ENCODE measurements at places on chromosomes 4 and X.

DNA sequence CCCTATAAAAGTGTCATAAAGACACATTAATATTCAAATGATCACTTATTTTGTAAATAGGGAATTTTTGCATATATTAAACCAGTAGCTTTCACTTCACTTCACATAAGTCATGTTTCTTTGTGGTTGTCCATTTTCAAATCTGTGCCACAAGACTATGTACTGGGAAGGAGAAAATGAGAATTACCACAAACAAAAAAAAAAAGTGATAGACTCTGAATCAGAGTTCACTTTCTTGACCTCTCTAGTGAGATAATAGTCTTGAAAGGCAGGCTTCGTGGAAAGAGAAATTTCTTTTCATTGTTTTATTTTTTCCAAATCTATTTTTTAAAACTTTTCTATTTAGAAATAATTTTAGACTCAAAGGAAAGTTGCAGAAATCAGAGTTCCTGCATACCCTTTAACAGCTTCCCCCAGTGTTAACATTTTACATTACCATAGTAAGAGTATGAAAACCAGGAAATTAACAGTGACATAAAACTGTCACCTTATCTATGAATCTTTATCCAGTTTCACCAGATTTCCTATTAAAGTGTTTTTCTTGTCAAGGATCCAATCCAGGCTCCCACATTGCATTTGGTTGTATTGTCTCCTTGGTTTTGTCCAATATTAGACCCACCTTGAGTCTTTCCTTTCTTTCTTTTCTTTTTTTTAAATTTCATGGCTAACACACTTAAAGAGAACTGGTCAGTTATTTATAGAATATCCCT is 215.4 kb upstream of the PGRMC2 start:
- DNase-seq = no peak

- no peak for DNase-seq
Observed at GRCh38 chrX:110588164-110588563, 207.5 kb downstream of the CHRDL1 start.

- no peak for DNase-seq
Observed at GRCh38 chrX:115972717-115973116, 197.8 kb upstream of the AGTR2 start.

DNA sequence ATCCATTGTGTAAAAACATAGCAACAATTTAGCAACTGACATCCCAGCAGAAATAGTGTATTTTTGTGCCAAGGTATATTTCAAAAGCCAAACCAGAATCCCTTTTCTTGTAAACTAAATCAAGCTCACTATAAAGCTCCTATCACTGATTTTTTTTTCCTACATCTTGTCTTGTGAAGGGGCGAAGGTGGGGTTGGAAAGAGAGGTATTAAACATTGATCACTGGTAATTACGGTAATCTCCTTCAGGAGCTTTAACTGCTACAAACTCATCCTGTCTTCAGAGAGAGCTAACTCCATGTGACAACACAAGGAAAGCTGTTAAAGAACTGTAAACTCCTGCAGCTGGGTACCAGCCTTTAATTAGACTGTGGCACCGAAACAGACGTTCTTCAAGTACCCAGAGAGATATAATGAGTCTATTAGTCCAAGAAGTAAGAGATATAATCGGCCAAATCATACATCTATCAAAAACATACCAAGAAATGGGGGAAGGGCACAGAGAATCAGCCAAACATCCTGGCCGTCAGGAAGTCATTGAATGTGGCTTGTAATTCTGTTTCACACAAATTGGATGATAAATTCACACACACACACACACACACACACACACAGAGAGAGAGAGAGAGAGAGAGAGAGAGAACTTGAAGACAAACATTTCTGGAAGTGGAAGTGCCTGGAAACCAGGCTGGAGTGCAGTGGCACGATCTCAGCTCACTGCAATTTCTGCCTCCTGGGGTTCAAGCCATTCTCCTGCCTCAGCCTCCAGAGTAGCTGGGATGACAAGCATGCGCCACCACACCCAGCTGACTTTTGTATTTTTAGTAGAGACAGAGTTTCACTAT is 111.9 kb upstream of the PPARGC1A start:
- no peak for DNase-seq

GRCh38 chr4:176156656-176157055 is 38.7 kb downstream of the SPATA4 start:
- DNase-seq = no peak

DNA sequence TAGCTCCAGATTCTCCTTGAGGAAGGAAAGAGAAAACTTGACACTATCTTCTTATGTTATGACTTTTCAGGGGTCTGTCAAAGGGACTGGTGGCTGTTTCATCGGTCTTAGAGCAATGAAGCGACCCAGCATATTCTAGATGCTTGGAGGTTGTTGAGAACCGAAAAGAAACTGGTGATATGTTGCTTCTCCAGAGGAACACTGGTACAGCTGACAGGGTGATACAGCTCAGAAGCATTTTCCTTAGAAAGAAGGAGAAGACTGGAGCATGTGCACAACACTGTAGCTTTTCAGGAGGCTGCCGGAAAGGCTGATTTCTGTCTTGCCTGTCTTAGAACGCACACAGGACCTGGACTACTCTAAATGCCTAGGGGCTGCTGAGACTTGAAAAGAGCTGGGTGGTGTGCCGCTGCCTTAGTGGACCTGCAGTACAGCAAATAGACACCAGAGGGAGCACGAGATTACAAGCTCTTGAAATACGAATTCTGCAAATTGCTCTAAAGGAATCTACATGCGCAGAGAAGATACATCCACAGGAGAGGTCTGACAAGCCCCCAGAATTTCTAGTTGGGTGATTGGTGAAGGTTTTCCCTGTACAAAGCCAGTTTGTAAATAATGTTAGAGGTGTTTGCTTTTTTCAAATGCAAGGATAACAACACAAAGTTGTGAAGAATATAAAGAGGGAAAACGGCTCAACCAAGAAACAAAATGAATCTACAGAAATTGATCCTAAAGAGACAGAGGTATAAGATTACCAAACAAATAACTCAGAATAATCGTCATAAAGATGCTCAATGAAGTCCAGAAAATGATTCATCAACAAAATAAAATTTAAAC is 223.1 kb upstream of the DMD start:
- DNase-seq = no peak

- DNase-seq = no peak
Observed at GRCh38 chr4:2948895-2949781, 14.1 kb downstream of the NOP14 start.

DNA sequence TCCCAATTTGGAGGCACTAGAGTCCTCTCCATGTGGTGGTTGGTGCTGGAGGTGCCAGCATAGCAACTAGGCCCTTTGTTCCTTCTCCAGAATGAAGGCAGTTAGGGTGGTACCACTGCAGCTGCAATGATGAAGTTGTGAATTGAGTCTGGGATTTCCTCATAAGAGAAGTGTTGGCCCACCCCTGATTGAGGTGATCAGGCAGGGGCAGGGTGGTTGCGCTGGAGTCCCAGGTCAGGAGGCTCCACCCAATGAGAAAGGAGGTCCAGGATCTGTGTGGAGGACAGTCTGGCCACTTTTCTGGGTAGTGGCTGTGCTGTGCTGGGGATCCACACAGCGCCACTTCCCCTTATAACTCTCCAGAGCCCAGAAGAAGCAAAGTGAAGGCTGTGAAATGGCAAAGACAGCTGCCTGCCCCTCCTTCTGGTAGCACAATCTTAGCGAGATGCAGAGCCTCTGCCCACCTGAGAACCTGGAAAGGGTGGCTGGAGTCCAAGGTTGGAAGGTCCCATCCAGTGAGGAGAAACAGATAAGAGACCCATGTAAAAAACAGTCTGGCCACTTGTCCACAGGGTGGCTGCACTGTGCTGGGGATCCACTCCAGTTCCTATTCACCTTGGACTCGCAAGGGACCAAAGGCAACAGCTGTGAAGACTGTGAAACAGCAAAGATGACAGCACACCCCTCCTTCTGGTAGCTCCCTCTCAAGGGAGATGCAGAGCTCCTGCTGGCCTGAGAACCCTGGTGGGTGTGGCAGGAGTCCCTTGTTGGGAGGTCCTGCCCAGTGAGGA is 124.6 kb downstream of the RRAGB start:
- no peak for DNase-seq

DNA sequence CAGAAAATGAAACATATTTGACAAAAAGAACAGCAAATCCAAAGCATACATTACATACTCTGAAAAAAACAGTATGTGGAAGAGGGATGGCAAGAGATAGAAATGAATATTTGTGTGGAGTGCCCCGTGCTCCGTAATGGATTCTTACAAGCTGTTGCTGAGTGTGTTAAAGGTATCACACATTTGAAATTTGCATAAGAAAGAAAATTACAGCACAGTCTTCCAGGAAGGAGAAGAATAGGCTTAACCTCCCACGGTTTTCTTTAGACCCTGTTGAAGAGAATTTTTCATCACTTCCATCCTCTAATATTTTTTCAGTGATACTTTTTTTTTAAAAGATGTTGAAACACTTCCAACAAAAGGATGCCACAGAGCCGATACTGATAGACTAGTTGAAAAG is 1489.4 kb downstream of the RAPGEF2 start:
- no peak for DNase-seq

DNA sequence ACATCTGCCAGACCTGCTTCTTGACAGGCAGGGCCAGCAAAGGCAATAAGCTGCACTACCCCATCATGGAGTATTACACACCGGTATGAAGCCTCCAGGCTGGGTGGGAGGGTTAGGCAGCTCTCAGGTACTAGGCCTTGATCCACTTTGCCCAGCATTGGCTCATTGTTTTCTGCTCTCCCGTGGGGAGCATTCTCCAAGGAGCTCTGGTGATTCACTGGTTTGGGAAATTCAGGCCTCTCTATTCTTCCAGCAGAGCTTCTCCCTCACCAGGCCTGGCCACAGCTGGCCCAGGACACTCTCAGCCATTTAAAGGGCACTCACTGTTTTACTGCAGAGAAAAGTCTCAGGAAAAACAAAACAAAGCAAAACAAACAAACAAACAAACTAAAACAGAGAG is 33.0 kb downstream of the DRP2 start:
- DNase-seq = no peak

- DNase-seq = no peak
Observed at GRCh38 chr4:188701952-188702351, 562.7 kb downstream of the TRIML1 start.

- no peak for DNase-seq
Observed at GRCh38 chr4:188934320-188934962, 795.2 kb downstream of the TRIML1 start.

- DNase-seq = no peak
Observed at GRCh38 chr4:176758731-176759130, 34.0 kb downstream of the VEGFC start.

- no peak for DNase-seq
Observed at GRCh38 chrX:1700757-1701156, 85.9 kb downstream of the ASMT start.

DNA sequence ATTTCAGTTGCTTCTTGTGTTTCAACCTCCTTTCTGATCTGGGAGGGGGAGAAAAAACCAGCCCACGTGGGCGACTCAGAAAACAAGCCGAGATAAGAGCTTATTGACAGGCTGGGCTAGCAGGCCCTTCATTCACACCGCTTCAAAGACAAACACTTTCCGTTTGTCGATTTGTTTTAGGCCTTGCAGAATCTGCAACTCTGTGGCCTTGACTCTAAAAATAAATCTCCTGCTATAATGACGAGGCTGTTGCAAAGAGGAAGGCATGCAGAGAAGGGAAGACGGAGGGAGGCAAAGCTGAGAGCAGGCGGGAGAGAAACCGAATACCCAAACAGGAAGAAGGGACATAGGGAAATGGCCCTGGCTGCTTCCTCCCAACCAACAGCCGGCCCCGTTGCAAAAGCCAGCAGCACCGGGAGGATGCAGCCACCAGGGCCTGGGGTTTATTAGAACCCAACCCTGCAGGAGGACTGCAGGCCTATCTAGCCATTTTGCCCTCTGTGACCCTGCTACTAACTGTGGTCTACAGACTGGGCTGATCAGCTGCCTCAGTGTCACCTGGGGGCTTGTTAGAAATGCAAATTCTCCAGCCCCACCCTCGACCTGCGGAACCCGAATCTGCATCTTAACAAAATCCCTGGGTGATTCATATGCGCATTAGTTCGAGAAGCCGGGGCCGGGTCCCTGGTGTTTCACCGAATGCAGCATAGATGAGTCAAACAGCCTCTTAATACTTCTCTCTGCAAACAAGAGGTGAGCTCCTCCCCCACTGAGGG is 325.5 kb downstream of the BCOR start:
- no peak for DNase-seq

DNA sequence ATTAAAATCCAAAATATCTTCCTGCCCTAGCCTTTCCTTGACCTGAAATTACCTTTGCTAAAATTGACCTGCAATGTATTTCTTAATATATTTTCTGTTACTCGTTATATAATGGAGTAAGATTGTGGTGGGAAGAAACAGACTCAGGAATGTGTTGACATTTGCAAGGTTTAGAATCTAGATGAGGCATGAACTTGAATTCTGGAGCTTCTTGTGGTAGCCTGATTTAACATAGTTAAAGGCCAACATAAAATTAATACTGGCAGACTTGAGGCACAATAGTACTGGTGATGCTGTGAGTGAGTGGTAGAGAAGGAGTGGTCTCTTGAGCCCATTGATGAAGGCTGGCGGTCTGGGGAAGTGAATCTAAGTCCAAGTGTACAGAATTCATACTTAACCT is 197.9 kb upstream of the SPRY1 start:
- DNase-seq = no peak

DNA sequence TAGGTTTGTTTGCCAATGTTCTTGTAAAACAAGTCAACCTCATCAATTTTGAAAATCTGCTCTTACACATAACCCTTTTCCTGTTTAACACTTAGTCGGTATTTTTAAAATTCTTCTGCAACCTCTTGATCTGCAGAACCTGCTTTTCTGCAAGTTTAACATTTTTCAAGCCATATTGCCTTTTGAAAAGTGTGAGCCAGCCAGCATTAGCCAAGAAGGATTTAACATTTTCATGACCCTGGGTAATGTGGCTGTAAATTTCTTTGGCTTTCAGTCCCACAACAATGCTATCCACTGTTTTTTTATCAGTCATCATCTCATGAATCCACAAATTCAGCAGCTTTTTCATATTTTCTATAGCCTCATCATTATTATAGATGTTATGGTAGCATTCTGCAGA is 956.5 kb downstream of the FAT4 start:
- no peak for DNase-seq

GRCh38 chr4:11831739-11832138 is 403.0 kb upstream of the HS3ST1 start:
- no peak for DNase-seq

DNA sequence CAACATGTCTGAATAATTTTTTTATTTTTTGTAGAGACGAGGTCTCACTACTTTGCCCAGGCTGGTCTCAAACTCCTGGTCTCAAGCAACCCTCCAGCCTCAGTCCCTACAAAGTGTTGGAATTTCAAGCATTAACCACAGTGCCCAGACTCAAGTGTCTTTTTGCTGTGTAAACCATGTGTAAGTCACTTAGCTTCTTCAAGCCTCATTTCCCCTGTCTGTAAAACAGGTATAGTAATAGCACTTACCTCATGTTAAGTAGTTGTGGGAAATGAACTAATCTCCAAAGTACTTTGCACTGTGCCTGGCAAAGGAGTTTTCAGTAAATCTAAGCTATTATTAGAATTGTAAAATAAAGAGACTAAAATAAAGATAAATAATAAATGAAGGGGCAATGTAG is 35.7 kb downstream of the STBD1 start:
- DNase-seq = no peak

GRCh38 chr4:129179276-129179675 is 83.3 kb downstream of the C4orf33 start:
- no peak for DNase-seq

- DNase-seq = no peak
Observed at GRCh38 chr4:106852426-106852825, 183.7 kb downstream of the DKK2 start.
